Activated CD8-positive, alpha-beta memory T cell treated with anti-CD3 and anti-CD28 coated beads for 1 hour (primary cell): ENCODE measurements at places on chromosomes 1 and 21.

GRCh38 chr1:171433451-171433850 lies 51.9 kb upstream of the PRRC2C start:
- DNase-seq: no peak

GRCh38 chr21:32035617-32036016 lies 162.8 kb downstream of the HUNK start:
- DNase-seq: no peak

DNA sequence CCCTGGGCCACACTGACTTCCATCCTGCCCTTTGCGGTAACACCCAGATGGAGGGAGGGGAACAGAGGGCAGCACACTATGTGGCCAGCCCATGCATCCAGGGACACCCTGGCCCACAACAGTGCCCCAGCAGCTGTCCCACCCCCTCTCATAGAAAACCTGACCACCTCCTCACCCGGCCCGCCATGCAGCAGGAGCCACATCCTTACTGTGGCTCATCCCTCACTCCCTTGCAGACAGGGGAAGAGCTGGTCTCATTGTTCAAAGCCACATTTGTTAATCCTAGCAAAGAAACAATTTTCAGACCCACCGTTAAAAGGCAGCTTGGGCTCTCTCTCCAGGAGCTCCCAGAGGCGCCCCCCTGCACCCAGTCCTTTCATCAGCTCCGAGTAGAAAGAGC lies 23.2 kb upstream of the NUP133 start:
- no peak for DNase-seq

DNA sequence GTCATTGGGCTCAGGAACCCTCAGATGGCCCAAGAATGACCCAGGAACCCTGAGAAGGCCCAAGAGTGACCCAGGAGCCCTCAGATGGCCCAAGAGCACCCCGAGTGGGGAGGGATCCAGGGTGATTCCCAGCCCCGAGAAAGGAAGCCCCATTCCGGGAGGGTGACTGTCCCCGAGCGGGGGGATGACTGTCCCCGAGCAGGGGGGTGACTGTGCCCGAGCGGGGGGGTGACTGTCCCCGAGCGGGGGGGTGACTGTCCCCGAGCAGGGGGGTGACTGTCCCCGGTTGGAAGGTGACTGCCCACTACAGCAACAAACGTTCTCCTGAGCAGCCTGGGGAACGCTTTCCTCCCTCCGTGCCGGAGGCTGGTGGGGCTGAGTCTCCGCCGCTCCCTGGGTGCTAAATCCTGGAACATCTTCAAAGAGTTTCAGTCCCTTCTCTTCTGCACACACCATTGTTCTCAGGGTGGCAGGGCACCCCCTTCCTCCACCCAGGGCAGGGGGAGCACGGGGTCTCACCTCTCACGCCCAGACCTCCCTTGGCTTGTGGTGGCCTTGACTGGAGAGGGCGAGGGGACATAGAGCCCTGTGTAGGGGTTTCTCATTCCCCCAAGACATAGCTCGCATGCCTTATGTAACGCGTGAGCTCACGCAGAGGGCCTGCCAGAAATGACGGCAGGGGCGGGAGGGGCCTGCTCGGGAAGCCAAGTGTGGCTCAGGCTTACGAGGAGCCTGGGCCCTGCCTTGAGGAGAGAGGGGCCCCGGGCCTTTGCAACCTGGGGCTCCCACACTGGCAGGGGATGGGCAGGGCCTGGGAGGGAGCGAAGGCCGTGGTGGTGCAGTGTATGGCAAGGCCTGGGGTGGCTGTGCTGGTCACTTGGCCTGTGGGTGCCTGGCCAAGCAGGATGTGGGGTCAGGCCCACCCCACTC lies 14.3 kb upstream of the SKI start:
- no peak for DNase-seq

DNA sequence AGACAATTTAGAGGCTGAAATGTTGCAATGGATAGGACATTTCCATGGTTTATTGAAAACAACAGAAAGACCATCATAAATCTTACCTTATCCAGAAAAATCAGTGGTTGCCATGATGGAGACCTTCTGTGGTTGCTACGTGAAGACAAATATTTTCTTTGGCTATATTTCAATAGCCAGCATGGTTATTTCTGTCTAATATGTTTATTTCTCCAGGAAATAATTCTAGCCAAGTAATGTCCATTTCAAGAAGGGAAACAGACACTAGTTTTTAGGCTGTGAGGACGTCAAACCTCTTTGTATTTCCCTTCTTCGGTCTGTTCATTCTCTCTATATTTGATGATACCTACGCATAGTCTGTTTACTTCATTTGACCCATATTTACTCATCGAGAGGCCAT lies 49.2 kb upstream of the NFASC start:
- no peak for DNase-seq

GRCh38 chr1:199282751-199283305 lies 644.0 kb downstream of the PTPRC start:
- DNase-seq: no peak

- no peak for DNase-seq
These were observed 113.2 kb downstream of the TOMM20 start for GRCh38 chr1:235015291-235015985.
